ENCODE measurements at places on chromosomes 5 and 9. TPM values are rescaled to one million over a fixed set of nuclear protein-coding genes. Genes with fewer than 3 reads are reported as not detected.

GRCh38 chr5:78008356-78008967 lies 232.3 kb upstream of the TBCA start:
- H3K36me3 ChIP-seq = peaks cover 8% of the 10 kb centered on the region
- no peaks in the 10 kb centered on the region for H3K4me1 ChIP-seq
- H3K27ac ChIP-seq = no peak overlapping the region
- DNase-seq = no peak
- H3K4me3 ChIP-seq = no peak overlapping the region

- DNase-seq = no peak
- no peak within 1 kb of the TSS for H3K4me3 ChIP-seq
These were observed at the start of gene PCDHGA12 for GRCh38 chr5:141430332-141431113. PCDHGA12 (plus strand) TSS chr5:141430507; CDS start chr5:141430760, 253 bp downstream.

- no peaks in the 10 kb centered on the region for H3K36me3 ChIP-seq
These were observed 376.6 kb downstream of the SPOCK1 start for GRCh38 chr5:137122558-137122957.

DNA sequence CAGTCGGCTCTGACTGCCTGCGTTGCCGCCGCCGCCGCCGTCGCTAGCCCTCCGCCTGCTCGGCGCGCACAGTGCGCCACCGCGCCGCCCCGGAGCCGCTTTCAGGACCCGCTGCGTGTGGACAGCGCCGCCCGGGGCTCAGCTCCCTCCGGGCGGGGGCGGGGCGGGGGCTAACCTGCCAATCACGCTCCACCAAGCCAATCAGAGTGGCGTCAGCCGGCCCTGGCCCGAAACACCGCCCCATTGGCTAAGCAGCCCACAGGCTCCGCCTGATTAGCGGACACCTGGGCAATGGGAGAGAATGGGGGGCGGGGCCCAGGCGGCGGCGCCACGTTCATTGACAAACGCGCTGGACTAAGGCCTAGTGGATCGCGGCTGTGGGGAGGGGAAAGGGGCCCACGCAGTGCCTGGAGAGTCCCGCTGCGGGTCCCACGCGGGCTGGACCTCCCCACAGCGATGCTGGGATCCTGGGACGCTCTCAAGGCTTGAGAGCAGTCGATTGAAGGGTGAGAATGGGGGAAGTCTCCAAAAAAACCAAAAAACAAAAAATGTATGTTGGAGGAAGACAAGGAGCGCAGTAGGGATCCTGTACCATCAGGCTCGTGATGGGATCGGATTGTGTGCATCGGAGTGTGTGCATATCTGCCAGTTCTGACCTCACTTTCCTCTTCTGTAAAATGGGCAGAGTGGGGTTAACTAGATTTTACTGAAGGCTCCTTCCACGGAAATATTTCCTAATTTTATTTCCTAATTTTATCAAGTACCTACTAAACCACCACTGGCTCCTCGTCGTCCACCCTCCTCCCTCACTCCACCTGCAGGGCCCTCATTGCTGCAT lies 6.3 kb downstream of the PAX5 start:
- H3K4me3 ChIP-seq = peak overlapping the region; percentile 64
- peaks cover 98% of the 10 kb centered on the region for H3K27me3 ChIP-seq
- H3K4me1 ChIP-seq = peaks cover 15% of the 10 kb centered on the region

GRCh38 chr5:177086654-177087397 lies at the start of gene FGFR4:
FGFR4 (plus strand) TSS chr5:177086915; CDS start chr5:177089603, 2,688 bp downstream.
- H3K36me3 ChIP-seq = no peaks in the 10 kb centered on the region
- no peaks in the 10 kb centered on the region for H3K4me1 ChIP-seq
- H3K4me3 ChIP-seq = peak within 1 kb of the TSS; percentile 80
- peak within 1 kb of the TSS; percentile 38 for H3K27ac ChIP-seq
- H3K27me3 ChIP-seq = no peaks in the 10 kb centered on the region

- peak; percentile 71 for DNase-seq
- no peaks in the 10 kb centered on the region for H3K27me3 ChIP-seq
- H3K4me3 ChIP-seq = peak overlapping the region; percentile 58
- H3K27ac ChIP-seq = peak overlapping the region; percentile 81
These were observed 79.9 kb downstream of the FNBP1 start for GRCh38 chr9:129962889-129963703.

GRCh38 chr5:112795944-112796678 lies 58.4 kb downstream of the APC start:
- H3K4me1 ChIP-seq = peaks cover 15% of the 10 kb centered on the region
- no peak for DNase-seq
- no peaks in the 10 kb centered on the region for H3K27me3 ChIP-seq
- peak overlapping the region; percentile 24 for H3K4me3 ChIP-seq

GRCh38 chr5:39223565-39224156 lies 4.3 kb upstream of the FYB1 start:
- peak overlapping the region; percentile 30 for H3K4me3 ChIP-seq
- H3K27me3 ChIP-seq = no peaks in the 10 kb centered on the region
- H3K27ac ChIP-seq = no peak overlapping the region
- DNase-seq = no peak
- no peaks in the 10 kb centered on the region for H3K36me3 ChIP-seq
- peaks cover 3% of the 10 kb centered on the region for H3K4me1 ChIP-seq

- no peak overlapping the region for H3K27ac ChIP-seq
- H3K4me3 ChIP-seq = no peak overlapping the region
- H3K27me3 ChIP-seq = no peaks in the 10 kb centered on the region
- H3K4me1 ChIP-seq = no peaks in the 10 kb centered on the region
- H3K36me3 ChIP-seq = no peaks in the 10 kb centered on the region
These were observed 252.0 kb upstream of the ISL1 start for GRCh38 chr5:51131266-51131665.

ARL14EPL gene
- not detected for total RNA-seq

- no peak overlapping the region for H3K27ac ChIP-seq
- H3K27me3 ChIP-seq = no peaks in the 10 kb centered on the region
- no peak for DNase-seq
- peaks cover 73% of the 10 kb centered on the region for H3K36me3 ChIP-seq
These were observed 207.5 kb upstream of the OTULINL start for GRCh38 chr5:14374100-14374499.

GRCh38 chr9:16223074-16223871 lies 647.2 kb downstream of the BNC2 start:
- DNase-seq = no peak
- no peaks in the 10 kb centered on the region for H3K36me3 ChIP-seq
- H3K4me1 ChIP-seq = no peaks in the 10 kb centered on the region

GRCh38 chr9:120579139-120580050 lies 572 bp downstream of the CDK5RAP2 start:
- H3K27me3 ChIP-seq = no peaks in the 10 kb centered on the region
- peaks cover 8% of the 10 kb centered on the region for H3K36me3 ChIP-seq
- peak overlapping the region; percentile 96 for H3K4me3 ChIP-seq
- no peak for DNase-seq
- H3K4me1 ChIP-seq = peaks cover 6% of the 10 kb centered on the region
- H3K27ac ChIP-seq = peak overlapping the region; percentile 20

SPDL1 gene
- total RNA-seq = 54.8 TPM

GRCh38 chr5:16656561-16657191 lies 39.9 kb upstream of the RETREG1 start:
- H3K36me3 ChIP-seq = no peaks in the 10 kb centered on the region
- H3K4me1 ChIP-seq = peaks cover 5% of the 10 kb centered on the region
- no peak for DNase-seq
- no peaks in the 10 kb centered on the region for H3K27me3 ChIP-seq
- no peak overlapping the region for H3K4me3 ChIP-seq

All from endodermal cell (in vitro differentiated cells).